ENCODE measurements at places on chromosomes 11 and 22. TPM values are rescaled to one million over a fixed set of nuclear protein-coding genes. Genes with fewer than 3 reads are reported as not detected.

DUSP8 gene
- total RNA-seq: 7.8 TPM

RASL10A gene
- total RNA-seq: 0.40 TPM

SLC22A8 gene
- not detected for total RNA-seq

BRSK2 gene
- total RNA-seq: 2.4 TPM

OR8D1 gene
- not detected for total RNA-seq

OR51I1 gene
- total RNA-seq: not detected

MYRF gene
- 0.10 TPM for total RNA-seq

JHY gene
- total RNA-seq: 8.1 TPM

HTR3A gene
- not detected for total RNA-seq

ATG2A gene
- 27.1 TPM for total RNA-seq

TMEM191B gene
- 1.3 TPM for total RNA-seq

VSIG10L2 gene
- not detected for total RNA-seq

RAD9A gene
- 9.4 TPM for total RNA-seq

LRP4 gene
- total RNA-seq: 7.2 TPM

POU2AF3 gene
- 2.2 TPM for total RNA-seq

CRYAB gene
- total RNA-seq: 440 TPM

GRIK4 gene
- total RNA-seq: 0.31 TPM

HBE1 gene
- not detected for total RNA-seq

MRPL21 gene
- 57.9 TPM for total RNA-seq

GP1BB gene
- 8.6 TPM for total RNA-seq

HSPB2 gene
- total RNA-seq: 2.3 TPM

VWCE gene
- not detected for total RNA-seq

ALDH3B1 gene
- total RNA-seq: 15.1 TPM

MRGPRE gene
- total RNA-seq: not detected

DRD4 gene
- total RNA-seq: not detected

EFCAB6 gene
- total RNA-seq: 3.8 TPM

DRICH1 gene
- total RNA-seq: not detected

APOL3 gene
- total RNA-seq: 35.5 TPM

NEFH gene
- total RNA-seq: 1.3 TPM

PHETA2 gene
- 19.1 TPM for total RNA-seq

APOL4 gene
- total RNA-seq: 7.3 TPM

CALCA gene
- not detected for total RNA-seq

SSH3 gene
- 41.1 TPM for total RNA-seq

TSGA10IP gene
- not detected for total RNA-seq

GRAP2 gene
- 0.67 TPM for total RNA-seq

POTEH gene
- total RNA-seq: not detected

SLC22A9 gene
- not detected for total RNA-seq

WDR74 gene
- 26.6 TPM for total RNA-seq

NAV2 gene
- 40.8 TPM for total RNA-seq

RAB3IL1 gene
- 17.6 TPM for total RNA-seq

EIF3D gene
- total RNA-seq: 246 TPM

OR6T1 gene
- total RNA-seq: not detected

TEX54 gene
- not detected for total RNA-seq

LGR4 gene
- total RNA-seq: 35.9 TPM

SAA4 gene
- not detected for total RNA-seq

MYO7A gene
- 11.8 TPM for total RNA-seq

ZFTA gene
- 28.4 TPM for total RNA-seq

ABTB2 gene
- 7.3 TPM for total RNA-seq

IL17RA gene
- total RNA-seq: 5.9 TPM

MMP11 gene
- 2.3 TPM for total RNA-seq

TPBGL gene
- total RNA-seq: not detected

ARHGEF12 gene
- total RNA-seq: 101 TPM

All from gastroesophageal sphincter (tissue), 4 donors.